GM12878 (cell line): ENCODE measurements at places on chromosomes 3 and 15.

DNA sequence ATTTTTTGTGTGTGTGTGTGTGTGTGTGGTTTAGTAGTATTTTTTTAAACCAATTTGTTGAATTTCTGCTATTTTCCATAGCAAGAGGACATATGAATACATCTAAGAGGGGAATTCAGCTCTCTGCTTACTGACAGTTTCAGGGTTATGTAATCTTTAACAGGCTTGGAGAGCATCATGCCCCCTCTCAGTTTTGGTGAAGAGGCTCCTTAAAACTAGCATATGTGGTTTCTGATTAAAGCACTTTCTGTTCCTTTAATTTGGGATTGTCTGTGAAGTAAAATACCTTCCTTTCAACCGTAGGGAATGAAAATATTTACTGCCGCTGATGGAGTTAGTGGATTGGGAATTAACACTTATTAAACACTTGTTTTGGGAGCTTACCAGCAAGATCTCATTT is 19.4 kb upstream of the NFKBIZ start:
- DNase-seq = no peak

DNA sequence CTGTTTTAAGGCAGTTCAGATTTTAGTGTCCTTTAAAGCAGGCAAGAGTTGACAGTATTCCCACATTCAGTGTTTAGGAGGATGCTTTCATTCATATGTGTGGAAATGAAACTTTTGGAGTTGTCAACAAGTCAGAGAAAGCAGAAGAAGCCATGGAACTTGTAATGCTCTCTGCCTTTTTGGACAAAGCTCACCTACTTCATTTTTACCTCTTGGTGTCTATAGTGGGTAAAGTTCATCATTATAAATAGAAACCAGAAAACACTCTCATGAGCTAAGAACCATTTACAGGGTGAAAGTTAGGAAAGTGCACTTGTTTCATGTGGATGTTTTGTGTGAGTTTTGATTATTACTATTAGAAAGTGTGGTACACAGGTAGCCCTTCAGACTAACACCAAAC is 9.2 kb upstream of the NFKBIZ start:
- no peak for DNase-seq

- DNase-seq = no peak
These were observed 44.4 kb downstream of the RAB11A start for GRCh38 chr15:65913631-65914199.

GRCh38 chr3:39344746-39345344 is 15.3 kb downstream of the CCR8 start:
- DNase-seq = no peak

GRCh38 chr3:38717355-38718240 is 68.1 kb upstream of the SCN5A start:
- DNase-seq = no peak

DNA sequence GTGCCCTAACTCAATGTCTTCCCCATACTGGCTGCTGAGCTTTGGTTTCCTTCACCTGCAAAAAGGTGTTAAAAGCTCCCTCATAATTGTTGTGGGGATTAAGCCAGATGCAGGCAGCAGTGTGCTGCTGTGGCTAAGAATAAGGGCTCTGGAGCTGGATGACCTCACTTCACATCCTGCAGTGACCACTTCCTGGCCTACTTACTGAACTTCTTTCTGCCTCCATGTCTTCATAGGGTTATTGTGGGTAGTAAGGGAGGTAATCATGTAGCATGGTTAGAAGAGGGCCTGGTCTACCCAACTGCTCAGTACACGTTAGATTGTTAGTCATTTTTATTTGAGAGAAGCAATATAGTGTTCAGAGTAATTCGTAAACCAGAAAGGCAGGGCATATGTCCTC is 18.4 kb downstream of the GYG1 start:
- no peak for DNase-seq

GRCh38 chr3:111919370-111920065 is 59.3 kb upstream of the ABHD10 start:
- no peak for DNase-seq

DNA sequence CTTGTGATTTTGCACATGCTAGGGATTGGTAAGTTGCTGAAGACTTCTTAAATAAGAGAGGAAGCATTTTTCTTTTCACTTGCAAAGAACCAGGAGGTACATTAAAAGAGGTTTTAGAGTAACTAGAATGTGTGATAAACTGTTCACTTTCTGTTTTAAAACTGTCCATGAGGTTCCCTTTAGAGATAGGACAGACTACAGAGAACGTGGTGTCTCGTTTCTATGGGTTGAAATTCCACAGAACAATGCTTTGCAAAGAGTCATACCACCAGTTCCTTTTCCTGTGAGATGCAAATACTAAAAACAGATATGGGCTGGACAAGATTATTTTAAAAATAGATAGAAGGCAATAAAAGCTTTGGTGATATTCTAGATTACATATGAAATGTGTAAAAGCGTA is 372.8 kb downstream of the TIGIT start:
- DNase-seq = no peak

DNA sequence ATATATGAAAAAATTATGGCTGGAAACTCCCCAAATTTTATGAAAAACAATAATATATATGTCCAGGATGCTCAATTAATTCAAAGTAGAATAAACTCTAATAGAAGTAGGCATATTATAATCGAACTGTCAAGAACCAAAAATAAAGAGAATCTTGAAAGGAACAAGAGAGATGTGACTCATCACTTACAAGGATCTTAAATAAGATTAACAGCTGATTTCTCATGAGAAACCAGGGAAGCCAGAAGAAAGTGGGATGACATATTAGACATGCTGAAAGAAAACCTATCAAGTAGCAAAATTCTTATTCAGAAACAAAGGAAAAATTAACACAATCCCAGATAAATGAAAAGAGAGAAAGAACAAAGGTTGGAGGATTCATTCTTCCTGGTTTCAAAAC is 66.8 kb downstream of the FAIM start:
- DNase-seq = no peak

DNA sequence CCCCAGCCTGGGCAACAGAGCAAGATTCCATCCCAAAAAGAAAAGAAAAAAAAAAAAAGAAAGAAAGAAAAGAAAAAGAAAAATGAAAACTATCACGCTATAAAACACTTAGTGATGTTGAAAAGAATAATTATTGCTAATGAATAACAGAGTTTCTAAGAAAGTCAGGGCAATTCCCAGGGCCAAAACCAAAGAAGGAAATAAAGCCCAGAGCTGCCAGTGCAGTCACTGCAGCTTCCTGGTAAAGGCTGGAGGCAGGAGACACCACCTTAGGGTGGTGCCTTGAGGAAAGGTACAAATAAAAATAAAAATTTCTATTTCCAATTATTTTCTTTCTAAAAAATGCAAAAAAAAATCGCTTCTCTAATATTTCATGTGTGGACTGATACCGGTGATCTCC is 19.7 kb upstream of the UACA start:
- no peak for DNase-seq

GRCh38 chr15:50225938-50226337 is 39.6 kb downstream of the HDC start:
- DNase-seq = no peak

GRCh38 chr15:71638876-71639275 is 171.5 kb upstream of the NR2E3 start:
- no peak for DNase-seq

GRCh38 chr3:8441969-8442559 is 59.6 kb upstream of the LMCD1 start:
- DNase-seq = no peak

DNA sequence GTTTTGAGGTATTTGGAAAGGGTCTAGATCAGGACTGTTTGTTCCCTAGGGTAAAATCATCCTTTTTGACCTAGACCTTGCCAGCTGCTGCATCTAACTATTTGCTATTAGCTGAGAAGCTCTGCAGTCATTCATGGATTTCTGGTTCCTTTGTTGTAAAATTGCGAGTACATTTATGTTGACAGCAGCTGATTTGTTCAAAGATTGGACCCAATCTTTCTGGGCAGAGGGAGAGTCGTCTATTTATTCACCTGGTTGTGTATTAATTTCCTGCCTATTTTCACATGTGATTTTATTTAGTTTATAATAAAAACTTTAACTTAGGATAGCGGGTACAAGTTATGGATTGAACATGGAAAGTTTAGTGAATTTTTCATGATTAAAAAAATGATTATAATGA is 236.3 kb downstream of the CNTN4 start:
- no peak for DNase-seq

DNA sequence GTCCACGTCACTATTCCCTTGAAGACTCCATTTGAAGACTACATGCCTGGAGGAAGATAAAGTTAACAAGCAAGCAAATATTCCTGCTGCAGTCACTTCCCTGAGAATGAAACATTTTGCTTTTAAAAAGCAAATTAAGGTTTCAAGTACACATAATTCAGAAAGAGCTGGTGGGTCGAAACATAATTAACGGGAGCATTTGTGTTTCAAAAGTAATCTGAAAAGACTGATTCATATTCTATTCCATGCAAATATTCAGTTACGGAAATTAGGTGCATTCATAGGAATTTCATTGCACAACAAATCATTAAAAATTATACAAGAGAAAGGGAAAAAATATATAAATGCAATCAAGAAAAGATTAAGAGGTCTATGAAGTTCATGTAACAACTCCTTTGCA is 260.9 kb downstream of the NEK10 start:
- no peak for DNase-seq

- DNase-seq = no peak
These were observed 34.0 kb upstream of the TBL1XR1 start for GRCh38 chr3:177231242-177231641.

DNA sequence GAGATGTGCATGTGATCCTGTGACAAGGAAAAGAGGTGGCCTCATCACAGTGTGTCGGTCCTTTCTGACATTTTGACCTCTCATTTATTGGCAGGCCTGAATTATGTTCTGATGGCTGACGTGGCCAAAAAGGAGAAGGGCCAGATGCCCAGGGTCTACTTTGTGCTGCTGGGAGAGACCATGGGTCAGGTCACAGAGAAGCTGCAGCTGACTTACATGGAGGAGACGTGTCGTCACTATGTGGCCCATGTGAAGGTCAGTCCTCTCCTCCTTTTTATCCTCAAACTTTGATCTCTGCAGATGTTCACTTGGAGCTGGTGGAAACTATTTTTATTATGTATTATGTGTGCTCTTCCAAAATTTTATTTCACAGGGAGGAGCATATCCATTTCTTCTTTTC is 319.3 kb upstream of the CTDSPL start:
- no peak for DNase-seq

GRCh38 chr3:72887705-72888545 is at the start of gene GXYLT2:
Gene GXYLT2, plus strand, starts transcription at chr3:72888046. Its CDS starts 188 bp downstream, at chr3:72888234.
- DNase-seq = no peak

GRCh38 chr3:186614266-186614596 is 1.4 kb downstream of the AHSG start:
- DNase-seq = no peak

DNA sequence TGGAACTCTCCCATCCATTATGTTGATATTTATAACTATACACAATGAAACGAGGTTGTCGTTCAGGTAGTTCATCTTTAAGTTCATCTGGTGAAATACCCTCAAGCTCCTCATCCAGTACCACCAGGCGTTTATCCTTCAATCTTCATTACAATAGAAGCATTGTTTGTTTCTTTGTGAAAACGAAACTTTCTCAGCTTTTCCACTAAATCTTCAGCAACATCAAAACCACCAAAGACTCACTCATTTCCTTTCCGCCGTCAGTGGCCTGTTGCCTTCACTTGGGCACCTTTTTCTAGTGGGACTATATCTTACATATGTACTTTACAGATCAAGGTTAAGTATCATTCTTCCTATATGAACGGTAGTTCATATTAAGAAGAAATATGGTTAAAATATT is 44.1 kb upstream of the TFG start:
- DNase-seq = peak; percentile 3

DNA sequence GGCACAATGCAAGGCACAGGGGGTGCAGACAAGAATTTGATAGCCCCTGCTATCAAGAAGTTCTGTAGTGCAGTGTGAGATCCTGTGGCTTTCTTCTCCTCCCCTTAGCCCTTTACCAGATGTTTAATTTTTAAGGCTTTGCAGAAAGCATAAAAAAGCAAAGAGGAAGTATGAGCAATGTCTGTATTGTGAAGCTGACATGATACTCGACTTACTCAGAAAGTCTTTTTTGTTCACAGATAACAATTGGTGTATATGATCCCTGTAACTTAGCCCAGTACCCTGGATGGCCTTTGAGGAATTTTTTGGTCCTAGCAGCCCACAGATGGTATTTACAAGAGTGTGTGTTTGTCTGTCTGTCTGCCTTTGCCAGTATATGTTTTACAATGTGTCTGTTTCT is 58.9 kb downstream of the ATG7 start:
- DNase-seq = no peak
